ENCODE measurements at places on chromosomes 11 and 22.
A peak's percentile ranks its signal among the peaks of the same experiment; 100 is the strongest.

DNA sequence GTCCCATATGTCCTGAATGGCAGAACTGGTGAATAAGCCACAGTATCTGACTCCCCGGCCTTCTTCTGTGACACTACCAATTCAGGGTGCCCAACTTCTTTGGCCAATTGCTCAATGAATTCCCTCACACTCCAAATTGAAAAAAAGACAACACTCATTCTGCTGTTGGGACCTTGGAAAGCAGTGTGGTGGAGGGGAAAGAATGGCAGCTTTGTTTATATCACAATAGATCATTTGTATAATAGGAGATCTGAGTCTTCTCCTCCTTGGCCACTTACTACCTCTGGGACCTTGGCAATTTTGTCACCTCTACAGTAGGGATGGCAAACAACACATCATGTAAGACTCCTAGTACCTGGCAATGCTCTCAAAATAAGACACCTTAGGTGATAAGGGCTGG is 64.6 kb downstream of the OPCML start:
- no peak for DNase-seq

DNA sequence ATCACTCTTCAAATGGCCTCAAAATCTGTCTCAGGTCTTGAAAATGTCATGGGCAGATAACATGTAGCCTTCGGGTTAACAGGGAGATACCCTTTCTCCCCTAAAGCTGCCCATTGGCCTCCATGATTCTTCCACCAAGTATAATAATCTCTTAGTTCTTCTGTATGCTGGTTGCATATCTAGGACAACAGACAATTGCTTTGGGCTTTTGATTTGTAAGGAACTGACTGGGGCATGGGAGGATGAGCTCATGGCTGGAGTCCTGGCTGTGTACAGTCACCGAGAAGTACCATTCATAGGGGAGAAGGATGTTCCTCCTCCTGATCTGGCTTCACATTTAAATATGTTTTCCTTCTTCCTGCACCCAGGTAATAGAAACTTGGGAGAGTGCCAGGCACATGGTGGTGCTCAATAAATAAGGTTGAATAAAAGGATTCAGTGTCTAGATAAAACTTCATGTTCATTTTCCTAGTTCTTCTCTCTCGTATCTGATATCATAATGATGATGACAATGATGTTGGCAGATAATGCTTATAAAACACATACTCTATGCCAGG is 2.8 kb upstream of the AMPD3 start:
- DNase-seq: no peak

DNA sequence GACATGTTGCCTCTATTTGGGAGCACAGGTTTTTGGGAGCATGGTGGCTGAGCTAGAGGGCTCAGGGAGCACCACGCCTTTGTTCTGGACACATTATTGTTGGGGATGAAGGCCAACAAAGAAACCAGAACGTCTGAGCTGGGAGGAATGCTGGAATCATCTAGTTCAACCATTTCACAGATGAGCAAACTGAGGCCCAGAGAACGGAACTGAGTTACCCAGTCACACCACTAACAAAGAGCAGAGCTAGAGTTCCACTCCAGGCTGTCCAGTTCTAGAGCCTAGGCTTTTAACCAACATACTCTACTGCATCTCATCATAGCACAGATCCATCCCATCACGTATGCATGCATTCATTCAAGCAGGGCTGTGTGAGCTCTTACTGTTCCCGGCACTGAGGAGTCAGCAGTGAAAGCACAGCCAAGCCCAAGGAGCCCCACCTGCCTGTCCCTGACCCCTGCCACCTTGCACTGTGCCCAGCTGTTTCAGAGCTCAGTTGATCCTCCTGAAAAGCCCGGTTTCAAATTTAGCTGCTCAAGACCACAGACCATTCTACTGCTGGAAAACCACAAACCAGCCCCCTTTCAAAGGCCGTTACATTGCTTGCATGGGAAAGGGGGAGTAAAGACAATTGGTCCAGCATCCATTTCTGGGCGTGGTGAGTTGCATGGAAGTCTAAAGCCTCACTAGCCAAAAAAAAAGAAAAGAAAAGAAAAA is 16.9 kb upstream of the TCF20 start:
- no peak for DNase-seq

DNA sequence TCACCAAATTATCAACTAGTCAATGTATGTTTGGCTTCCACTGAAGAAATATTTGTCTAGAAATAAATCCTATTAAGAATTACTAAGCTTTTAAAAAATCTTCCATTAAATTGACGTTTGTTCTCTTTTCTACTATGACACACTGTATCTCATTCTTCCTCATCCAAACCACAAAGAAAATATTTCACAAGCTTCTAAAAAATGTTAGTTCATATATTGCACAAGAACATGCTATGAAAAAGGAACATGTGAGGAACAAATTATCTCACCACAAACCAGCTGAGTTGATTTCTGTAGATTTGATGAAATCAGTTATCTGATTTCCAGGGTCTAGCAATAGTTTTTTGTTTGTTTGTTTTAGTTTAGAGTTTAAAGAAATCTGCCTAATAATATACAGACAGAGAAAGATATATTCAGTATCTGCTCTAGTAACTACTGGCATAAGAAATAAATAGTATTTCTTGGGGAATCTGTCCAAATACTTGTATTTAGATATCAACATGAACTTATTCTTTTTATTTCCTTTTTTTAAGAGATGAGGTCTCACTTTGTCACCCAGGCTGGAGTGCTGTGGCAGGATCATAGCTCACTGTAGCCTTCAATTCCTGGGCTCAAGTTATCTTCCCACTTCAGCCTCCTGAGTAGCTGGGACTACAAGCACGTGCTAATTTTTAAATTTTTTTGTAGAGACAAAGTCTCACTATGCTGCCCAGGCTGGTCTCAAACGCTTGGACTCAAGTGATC is 161.7 kb downstream of the ATG16L2 start:
- DNase-seq: peak; percentile 80

GRCh38 chr22:40200795-40201530 is 23.2 kb downstream of the TNRC6B start:
- no peak for DNase-seq

DNA sequence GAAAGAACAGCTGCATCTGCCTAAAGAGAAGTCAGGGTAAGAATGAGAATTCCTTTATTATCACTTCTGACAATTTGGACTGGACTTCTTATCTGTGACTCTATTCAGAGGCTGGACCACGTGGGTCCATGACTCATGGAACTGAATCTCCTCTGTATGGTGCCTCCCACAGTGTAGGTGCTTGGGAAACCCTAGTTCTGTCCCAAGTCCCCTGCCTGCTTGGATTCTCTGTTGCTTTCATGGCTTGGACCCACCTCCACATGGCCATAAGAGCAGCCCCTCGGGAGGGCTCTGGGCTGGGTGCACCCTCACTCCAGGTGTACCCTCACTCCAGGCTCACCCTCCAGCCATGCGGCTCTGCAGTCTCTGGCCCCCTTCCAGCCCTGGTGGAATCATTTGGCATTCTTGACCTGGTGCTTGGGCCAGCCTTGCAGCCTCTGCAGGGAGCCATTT is 153.4 kb downstream of the CACNA1I start:
- DNase-seq: peak; percentile 11

- DNase-seq: no peak
Observed at GRCh38 chr11:116989184-116989583, 109.0 kb downstream of the SIK3 start.

DNA sequence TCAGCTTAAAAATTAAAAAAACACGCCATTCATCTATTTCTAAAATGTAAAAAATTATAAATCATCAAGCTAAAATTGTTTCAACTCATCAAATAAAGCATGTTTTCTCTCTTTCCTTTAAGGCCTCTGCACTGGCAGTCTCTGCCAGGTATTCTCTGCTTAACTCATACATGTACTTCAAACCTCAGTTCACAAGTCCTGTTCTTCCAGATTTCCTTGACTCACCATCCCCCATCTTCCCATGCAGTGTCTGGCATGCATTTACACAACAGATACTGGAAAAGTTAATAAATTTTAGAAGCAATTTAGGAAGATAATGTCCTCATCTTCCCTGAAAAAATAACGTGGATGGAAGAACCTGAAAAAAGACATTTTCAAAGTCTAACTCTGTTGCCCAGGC is 32.5 kb downstream of the CSTF3 start:
- DNase-seq: no peak

GRCh38 chr11:40514124-40514523 is 945.3 kb downstream of the LRRC4C start:
- no peak for DNase-seq

- no peak for DNase-seq
Observed at GRCh38 chr22:50710221-50710620, 27.8 kb upstream of the ACR start.

- DNase-seq: no peak
Observed at GRCh38 chr11:81852896-81853295, 880.8 kb downstream of the FAM181B start.

- no peak for DNase-seq
Observed at GRCh38 chr22:46229701-46230100, 20.4 kb downstream of the CDPF1 start.

DNA sequence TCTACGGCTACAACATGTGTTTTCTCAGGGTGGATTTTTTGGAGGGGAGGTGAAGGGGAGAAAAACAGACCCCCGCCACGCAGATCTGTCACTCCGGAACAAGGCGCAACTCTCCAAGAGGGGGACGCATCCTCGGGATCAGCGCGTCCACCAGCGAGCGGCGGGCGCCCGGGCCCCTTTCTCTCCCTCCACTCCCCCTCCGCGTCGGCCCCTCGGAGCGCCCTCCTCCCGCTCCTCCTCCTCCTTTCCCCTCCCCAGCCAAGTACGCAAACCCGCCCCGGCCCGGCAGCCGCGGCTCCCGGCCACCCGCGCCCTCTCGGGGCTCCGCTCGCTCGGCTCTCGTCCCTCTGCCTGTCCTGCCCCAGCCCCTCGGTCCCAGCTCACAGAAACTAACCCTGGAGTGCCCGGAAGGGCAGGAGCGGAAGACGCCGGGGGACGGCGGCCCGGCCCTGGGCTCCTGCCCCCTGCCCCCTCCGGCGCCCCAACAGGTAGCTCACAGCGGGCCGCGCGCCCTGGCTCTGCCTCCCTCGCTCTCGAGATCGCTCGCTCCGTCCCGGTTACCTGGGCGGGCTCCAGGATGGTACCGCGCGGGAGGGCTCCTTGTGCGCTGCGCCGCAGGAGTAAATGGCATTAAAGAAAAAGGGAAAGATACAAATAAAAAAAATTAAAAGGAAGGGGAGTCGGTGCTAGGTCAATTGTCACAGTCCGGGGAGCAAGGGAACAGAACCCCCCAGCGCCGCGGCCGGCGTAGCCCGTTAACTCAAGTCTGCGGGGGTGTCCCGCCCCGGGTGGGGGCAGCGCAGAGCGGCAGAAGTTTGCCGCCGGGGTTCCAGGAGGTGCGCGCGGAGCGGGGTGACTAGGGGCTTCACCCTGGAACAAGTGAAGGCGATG is 131.4 kb upstream of the C11orf58 start:
- no peak for DNase-seq

DNA sequence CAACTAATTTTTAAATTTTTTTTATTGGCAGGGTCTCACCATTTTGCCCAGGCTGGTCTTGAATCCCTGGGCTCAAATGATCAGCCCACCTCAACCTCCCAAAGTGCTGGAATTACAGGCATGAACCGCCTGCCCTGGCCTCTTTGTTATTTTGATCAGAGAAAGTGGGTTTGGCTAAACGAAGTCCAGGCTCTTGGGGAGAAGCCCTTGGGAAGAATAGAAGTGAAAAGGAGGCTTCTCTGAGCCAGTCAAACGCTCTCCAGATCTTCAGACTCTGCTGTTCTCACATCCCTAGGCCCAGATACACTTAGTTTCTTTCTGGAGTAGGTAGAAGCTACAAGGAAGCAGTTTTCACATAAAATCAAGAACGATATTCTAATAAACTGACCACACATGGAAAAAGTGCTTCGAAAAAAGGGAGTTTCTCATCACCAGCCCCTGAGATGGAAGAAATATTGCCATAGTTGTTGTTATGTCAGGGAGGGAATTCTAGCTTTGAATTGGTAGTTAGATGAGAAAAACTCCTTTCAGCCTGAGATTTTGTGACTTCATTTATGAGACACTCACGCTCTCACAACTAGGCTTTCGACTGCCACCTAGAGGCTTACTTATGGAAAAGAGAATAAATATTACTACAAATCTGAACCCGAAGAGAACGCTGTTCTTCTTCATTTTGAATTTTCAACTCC is 41.7 kb upstream of the AQP11 start:
- DNase-seq: peak; percentile 32

- DNase-seq: no peak
Observed at GRCh38 chr11:12207384-12208150, 97.2 kb downstream of the MICAL2 start.

- DNase-seq: peak; percentile 68
Observed at GRCh38 chr22:36028646-36029405, at the start of gene RBFOX2. RBFOX2 (minus strand) TSS chr22:36028824; CDS start chr22:36028425, 399 bp downstream.

DNA sequence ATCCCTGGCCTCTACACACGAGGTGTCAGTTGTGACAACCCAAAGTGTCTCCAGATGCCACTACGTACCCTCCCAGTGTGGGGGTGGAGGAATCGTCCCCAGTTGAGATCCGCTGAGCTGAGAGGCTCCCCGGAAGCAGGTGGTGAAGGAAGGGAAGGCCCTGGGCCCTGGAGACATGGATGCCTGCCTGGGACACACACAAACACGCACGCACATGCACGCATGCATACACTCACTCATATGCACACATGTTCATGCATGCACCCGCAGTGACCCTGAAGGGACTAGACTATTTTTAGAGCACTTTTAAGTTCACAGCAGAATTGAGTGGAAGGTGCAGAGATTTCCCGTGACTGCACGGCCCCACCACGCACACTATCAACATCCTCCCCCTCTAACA is 50.9 kb downstream of the PARVB start:
- DNase-seq: no peak

DNA sequence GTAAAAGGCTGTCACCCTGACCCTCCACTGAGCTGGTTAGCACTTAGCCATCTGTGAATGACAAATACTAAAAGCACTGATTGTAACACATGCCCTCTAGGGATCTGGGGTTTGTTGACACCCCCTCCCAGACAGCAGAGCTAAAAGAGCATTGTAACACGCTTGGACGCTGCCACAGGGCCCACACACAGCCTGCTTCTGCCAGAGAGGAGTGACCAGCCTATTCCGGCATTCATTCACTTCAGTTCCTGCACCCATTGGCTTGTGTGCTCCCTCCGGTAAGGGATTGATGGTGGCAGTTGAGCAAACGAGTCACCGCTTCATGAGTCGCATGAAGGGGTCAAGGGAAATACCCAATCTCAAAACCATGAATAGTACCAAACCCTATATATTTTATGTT is 15.8 kb downstream of the OR10D3 start:
- no peak for DNase-seq

DNA sequence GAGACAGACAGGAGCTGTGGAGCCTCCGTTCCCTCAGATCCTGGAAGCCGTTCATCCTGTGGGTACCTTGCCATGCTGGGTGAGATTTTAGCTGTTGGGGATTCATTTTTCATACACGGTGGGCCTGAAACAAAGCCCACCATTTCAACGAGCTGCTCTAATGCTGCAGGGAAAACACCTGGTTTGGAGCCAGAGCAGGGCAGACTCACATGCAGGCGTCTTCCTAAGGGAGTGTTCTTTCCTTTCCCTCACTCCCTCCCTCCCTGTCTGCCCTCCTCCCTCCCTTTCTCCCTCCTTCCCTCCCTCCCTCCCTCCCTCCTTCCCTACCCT is 52.5 kb downstream of the CD6 start:
- no peak for DNase-seq

- peak; percentile 9 for DNase-seq
Observed at GRCh38 chr22:30868663-30869385, 99.8 kb downstream of the MORC2 start.

Measured in non-pigmented ciliary epithelial cell (primary cell).